ENCODE measurements at places on chromosomes 1 and 21.
A peak's percentile ranks its signal among the peaks of the same experiment; 100 is the strongest.

GRCh38 chr1:178354816-178355215 lies 141.9 kb downstream of the CLEC20A start:
- no peak for DNase-seq

DNA sequence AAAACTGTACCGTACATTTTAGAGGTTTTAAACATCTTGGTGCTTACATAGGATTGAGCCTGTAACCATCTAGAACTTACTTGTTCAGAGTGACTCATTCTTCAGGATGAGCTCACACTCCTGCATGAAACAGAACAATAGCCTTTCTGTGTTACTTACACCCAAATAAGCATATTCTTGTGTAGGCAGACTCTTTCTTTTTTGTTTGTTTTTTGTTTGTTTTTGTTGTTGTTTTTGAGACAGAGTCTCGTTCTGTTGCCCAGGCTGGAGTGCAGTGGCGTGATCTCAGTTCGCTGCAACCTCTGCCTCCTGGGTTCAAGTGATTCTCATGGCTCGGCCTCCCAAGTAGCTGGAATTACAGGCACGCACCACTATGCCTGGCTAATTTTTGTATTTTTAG lies 3.8 kb upstream of the CA6 start:
- DNase-seq: peak; percentile 72

DNA sequence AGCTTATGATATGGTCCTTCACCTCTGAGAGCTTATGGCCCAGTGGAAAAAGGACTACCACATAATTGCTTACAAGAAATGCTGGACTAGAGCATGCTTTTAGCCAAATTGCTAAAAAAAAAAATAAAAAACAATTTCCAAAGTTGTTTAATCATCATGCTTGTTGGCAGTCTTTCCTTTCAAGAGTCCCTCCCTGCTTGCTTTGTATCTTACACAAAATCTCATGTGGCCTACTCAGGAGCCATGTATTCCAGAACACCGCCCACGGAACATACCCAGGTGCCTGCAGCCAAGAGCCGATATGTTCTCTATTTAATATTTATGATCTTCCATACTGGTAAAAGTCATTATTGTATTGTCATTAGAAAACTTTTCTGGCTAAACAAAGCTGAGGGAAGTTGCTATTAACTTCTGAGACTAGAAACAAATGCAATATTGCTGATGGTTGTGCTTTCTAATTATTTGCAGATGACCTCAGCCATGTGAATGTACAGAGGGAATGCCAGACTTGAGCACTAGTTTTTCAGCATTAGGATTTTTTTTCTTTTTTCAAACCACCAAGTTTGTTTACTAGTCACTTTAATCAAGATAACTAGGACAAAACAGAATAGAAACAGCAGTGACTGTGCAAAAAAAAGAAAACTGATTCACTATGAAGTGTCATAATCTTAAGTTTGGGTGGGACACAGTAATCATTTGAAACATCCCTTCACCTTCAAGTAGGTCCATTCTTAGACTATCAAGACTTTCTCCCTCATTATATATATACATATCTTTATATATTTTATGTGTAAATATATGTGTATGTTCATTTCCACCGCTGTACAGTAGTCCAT lies 129.3 kb upstream of the GORAB start:
- no peak for DNase-seq

GRCh38 chr21:36203603-36203889 lies 46.9 kb downstream of the DOP1B start:
- DNase-seq: peak; percentile 34

DNA sequence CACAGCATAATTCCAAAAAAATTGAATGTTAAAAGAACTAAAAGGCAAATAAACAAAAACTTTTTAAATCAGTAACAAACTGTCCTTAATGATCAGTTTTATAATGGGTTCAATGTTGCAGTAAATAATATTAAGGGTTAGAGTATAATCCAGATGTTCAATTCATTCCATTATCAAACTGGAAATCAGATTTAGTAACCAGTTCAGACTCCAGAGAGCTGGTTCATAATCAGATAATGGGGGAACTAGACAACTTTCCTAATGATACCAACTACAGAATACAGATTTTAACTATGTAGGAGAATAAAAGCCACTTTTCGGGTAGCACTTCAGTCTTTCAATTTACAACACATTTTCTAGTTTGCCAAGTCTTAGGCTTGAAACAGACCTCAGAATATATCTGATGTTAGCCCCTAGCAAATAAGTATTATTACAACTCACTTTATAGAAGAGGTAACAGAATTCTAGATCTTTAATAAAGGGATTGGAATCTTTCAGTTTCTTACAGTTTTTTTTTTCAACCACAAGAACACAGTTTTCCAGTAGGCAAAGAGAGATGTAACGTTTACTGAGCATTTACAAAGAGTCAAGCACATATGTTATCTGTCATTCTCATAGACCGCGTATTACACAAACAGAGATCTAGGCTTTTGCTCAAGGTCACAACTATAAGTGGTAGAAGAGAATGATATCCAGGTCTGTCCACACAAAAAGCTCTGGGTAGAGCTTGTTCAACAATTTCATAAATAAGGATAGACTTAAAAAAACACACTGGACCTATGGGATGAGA lies 1.9 kb upstream of the DCAF6 start:
- no peak for DNase-seq

GRCh38 chr1:56477164-56478111 lies 101.9 kb downstream of the PLPP3 start:
- peak; percentile 85 for DNase-seq

- DNase-seq: no peak
These were observed 49.4 kb downstream of the LGR6 start for GRCh38 chr1:202243006-202243405.

DNA sequence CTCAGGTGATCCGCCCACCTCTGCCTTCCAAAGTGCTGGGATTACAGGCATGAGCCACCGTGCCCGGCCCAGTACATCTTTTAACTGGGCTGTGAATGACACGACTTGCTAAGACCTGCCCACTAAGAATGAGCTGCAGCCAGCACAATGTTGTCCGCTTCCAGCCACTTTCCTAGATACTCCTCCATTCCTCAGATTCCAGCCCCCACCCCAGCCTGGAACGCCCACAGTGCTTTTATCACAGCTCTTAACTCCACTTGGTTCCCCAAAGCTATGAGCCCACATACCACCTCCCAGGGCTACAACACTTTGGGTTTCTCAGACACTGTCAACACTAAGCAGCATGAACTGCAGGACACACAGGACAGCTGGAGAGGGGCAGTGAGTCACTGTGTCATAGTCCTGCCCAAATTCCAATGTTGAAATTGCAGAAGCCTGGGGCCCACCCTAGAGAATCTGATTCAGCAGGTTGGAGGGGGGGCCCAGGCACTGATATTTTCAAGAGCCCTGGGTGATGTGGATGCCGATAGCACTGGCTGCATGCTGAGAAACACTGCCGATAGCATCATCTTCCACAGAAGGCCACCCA lies 58.0 kb downstream of the ACBD3 start:
- DNase-seq: peak; percentile 50

DNA sequence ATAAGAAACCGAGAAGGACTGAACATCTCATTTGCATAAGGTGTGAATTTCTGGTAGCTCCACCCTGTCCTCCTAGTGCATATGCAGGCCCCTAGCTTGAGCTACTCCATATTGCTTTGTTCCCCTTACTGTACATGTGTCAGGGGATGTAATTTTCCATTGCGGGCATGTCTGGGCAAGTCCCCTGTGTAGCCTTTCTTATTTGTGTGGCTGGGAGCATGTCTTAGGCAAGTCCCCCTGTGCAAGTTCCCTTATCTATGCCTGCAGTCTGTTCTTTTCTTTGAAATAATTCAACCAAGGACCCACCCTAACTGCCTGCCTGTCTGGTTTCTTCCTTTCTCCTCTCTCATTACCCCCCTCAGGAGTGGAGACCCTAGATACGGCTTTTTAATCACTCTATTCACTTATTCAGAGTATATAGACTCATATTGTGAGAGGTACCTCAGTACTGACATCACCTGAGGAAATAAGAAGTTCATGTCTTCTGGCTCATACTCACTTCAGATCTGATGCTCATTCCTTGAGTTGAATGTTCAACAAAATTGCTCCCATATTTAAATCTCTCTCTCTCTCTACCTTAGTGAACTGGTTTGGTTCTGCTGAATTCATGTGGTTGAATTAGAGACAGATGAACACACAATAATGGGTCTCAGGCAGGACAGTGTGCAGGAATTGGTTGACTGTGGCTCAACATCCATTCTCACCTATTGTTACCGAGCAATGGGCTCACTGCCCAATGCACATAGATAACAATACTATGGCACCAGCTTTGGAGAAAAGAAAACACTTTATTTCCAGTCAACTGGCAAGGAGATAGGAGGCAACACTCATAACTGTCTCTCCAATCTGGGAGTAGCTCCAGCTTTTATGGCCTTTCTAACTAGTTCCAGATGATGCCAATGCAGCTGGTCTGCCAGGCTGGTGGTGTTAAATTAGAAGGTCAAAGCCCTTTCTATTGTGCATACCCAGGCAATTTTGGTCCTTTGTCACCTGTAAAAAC lies 27.9 kb upstream of the NPL start:
- DNase-seq: no peak

DNA sequence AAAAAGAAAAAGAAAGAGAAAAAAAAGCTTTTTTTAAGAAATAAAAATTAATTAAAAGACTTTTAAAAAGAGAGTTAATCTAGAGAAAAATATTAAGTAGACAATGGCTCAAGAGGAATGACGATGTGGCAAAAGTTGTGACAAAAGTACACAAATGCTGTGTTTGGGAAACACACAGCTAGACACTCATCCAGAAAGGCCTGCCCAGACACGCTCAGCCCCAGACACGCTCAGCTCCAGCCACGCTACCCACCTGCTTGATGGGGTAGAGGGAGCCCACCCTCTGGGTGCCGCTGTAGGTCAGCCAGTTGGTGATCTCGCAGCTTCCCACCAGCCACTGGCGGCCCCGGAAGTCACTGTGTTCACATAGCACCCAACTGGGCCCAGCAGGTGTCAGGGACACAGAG lies 10.2 kb downstream of the CD52 start:
- DNase-seq: no peak

DNA sequence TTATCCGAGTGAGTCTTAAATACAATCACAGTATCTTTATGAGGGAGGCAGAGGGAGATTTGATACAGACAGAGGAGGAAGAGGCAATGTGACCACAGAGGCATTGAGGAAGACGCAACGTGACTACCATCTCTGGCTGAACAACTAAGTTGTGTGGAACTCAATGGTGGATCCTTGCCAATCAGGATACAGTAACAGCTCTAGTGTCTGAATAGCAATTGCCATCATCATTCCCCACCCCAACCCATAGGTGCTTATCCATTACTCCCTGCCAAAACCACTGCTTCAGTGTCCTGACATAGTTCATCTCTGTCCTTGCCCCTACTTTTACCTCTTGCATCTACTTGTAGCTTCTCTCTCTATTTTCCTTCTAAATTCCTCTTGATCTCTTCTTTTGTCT lies 20.5 kb upstream of the RHBDL2 start:
- DNase-seq: no peak

DNA sequence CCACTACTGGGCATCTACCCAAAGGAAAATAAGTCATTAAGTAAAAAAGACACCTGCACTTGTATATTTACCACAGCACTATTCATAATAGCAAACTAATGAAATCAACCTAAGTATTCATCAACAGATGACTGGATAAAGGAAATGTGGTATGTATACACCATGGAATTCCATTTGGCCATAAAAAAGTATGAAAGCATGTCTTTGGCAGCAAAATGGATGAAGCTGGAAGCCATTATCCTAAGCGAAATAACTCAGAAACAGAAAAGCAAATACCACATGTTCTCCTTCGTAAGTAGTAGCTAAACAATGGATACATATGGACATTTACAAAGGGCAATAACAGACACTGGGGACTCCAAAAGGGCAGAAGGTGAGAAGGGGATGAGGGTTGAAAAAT lies 485.7 kb upstream of the BRINP3 start:
- DNase-seq: no peak

- no peak for DNase-seq
These were observed 57.6 kb downstream of the CD34 start for GRCh38 chr1:207853372-207853757.

DNA sequence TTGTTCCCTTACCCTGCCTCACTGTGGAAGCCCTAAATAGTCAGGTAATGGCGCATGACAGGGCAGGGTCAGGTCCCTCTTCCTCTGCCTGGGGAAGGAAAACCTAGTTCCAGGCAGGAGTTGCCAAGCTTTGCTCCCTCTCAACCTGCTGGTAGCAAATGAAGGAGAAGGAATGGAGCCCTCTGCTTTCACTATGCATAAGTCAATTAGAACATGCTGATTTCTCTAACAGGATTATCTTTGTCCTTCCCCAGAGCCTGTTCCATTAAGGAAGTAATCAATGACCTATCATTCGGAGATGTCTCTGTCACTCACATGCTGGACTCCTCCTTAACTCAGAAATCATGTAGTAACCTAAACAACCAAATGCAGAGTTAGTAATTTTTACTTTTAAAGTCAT lies 161.8 kb upstream of the NFIA start:
- no peak for DNase-seq

GRCh38 chr1:43035821-43036741 lies 77.4 kb upstream of the SLC2A1 start:
- DNase-seq: peak; percentile 93

GRCh38 chr1:226873771-226874578 lies 3.6 kb downstream of the PSEN2 start:
- DNase-seq: no peak

- no peak for DNase-seq
These were observed 33.2 kb downstream of the PKP1 start for GRCh38 chr1:201316556-201316955.

- DNase-seq: no peak
These were observed 548 bp upstream of the MFSD2A start for GRCh38 chr1:39954324-39954869.

DNA sequence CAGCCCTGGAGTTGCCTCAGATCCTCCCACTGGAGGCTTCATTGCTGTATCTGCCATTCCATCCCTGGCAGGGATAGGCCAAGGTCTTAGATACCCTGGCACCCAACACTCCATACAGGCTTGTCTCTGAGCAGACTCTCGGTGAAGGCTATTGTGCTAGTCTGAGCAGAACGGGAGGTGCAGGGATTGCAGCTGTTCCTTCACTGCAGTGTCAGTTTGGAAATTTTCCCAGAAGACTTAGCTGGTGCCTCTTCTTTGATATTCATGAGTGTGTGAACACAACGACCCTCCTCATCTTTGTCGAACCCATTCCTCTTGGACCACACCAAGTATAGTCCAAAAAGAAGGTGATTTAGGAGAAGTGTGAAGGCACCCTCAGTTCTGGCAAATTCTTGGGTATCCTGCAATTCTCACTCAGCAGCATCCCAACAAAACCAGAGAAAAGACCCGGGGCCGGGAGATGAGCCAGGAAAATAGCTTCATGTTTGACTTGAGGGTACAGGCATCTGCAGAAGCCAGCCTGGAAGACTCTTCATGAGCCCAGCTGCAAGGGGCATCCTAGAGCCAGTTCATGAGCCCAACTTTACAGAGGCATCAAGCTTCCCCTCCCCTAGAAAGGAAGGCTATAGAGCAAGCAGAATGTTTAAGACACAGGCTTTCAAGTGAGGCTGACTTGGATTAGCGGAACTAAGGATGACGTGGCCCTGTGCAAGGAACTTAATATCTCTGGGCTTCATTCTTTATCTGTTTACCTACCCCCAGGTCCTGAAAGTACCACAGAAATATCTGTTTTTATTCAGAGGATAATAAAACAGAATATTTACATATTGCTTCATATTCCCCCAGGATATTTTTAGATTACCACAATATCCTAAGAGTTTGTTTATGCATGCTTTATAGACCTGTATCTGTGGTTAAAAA lies 38.8 kb upstream of the HAO2 start:
- DNase-seq: no peak

Measured in HepG2 (cell line).